ENCODE measurements at places on chromosomes 12 and 14.
A peak's percentile ranks its signal among the peaks of the same experiment; 100 is the strongest.

DNA sequence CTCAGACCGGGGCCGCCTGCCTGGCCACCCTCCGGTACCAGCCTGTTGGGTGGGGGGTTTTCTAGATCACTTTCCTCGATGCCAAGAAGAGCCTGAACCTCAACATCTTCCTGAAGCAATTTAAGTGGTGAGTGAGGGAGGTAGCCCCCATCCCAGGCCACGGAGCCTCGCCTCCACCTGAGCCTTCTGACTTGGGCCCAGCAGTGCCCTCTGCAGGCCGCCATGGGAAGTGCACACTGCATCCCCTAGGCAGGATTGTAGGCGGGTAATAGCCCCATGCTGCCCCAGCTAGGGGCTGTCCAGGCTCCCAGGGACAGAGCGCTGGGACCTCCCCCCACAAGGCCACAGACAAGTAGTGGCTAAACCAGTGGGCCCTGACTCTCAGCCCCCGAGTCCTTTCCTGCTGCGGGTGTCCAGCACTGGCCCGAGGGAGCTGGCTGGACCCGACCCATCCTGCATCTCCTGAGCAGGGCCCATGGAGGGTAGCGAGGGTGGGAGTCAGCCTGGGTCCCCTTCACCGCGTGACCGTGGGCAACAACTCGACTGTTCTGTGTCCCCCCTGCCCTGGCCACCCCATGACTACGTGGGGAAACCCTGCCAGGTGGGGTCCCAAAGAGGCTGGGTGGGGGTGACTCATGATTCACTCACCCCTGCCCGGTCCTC is 15.3 kb upstream of the ADSS1 start:
- peak; percentile 5 for DNase-seq

DNA sequence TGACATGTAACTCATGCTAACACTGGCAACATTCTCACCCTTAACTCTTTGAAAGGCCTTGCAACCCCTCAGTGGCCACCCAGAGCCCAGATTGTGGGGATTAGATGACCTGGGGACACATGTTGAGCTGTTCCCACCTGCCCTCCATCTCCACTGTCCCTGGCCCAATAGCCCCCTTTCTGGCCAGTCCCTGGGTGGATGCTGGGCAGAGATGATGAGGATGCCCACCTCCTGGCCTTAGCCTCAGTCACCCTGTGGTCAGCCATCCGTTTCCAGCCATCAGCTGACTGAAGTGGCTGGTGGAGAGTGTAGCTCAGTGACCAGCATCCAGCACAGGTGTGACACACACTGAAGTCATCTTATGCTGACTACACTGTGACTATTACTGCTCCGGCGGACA is 4.7 kb downstream of the ANHX start:
- no peak for DNase-seq

DNA sequence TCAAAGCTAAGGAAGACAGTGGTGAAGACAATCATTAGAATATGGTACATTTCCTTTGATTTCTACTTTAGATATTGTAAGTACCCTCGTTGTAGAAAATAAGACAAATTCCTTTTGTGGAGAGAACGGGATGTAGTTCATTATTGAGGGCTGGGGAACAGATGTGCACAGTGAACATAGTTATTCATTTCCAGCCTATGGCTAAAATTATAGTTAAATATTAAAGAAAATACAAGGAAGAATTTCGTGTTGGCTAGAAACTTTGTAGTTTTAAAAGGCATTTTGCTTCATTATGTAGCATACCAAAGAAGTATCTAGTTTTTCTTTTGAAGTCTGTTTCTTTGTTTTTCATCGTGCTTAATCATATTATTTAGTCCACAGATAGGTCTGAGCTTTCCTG is 201.8 kb downstream of the ESR2 start:
- DNase-seq = no peak

- no peak for DNase-seq
These were observed 41.9 kb downstream of the PSMA6 start for GRCh38 chr14:35333797-35334743.

DNA sequence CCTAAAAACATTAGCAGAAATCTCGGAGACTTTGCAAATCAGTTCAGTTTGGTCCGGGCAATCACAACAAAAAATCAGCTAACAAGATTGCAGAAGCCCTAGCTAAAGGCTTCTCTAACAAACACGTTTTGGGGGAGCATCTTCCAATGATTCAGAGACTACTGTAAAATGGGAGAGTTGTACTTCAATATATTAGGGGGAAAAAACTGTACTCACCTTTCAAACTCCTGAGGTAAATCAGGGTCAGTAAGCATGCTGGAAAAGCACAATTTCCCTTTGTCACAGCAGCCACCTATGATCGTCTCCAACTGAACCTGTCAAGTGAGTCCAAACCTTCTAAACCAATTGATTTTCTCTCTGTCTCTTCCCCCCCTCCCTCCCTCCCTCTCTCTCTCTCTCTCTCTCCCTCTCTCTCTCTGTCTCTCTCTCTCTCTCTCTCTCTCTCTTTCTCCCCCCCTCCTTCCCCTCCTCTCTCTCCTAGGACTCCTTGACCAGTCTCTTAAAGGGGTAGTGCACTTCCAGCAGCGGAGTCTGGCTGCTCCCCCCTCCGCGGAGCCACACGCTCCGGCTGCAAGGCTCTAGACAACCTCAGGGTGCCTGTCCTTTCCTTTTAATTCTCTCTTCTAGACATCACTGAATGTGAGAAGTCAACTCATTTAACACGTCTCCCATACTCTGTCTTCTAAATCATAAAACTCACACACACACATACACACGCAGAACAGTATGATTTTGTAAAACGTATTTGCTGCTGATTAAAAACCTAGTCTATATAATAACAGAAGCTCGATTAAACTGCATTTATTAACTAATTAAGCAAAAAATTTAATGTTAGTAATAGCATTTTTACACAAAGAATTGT is at the start of gene SOX5:
Gene SOX5 (minus strand): TSS at position 323 of the 862 bp plus-strand sequence. CDS start 69 bp downstream, at position 254.
- no peak for DNase-seq

- DNase-seq = no peak
These were observed 149.7 kb upstream of the DCN start for GRCh38 chr12:91332302-91332701.

- no peak for DNase-seq
These were observed 124.8 kb upstream of the WSCD2 start for GRCh38 chr12:108004319-108004718.

- DNase-seq = no peak
These were observed 15.8 kb downstream of the DTD2 start for GRCh38 chr14:31441273-31442111.
